NCI-H1417 treated with DMSO at 0.1 percent for 48 hours (cell line): ENCODE measurements at places on chromosomes 5 and 9.

DNA sequence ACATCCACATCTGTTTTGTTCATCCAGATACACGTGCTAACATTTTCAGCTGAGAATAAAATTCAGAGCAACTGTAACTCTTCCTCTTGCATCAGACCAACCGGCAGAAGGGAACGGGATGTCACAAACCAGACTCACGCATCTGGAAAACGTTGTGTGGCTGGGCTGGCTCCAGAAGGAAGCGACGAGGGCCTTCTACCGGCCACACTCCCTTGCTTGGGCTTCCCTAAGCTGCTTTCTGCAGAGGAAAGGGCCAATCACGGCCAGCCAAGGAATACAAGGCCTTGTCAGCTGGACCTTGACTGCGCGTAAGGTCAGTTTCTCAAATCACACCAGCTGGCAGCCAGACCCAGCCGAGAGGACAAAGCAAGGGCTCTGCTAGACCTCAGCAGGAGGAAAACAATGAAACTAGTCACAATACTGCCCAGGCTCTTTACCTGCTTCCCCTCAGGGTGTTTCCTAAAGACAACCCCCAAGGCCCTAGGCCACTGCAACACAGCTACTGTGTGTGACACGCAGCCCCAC, 106.1 kb downstream of the THBS4 start:
- DNase-seq: no peak

DNA sequence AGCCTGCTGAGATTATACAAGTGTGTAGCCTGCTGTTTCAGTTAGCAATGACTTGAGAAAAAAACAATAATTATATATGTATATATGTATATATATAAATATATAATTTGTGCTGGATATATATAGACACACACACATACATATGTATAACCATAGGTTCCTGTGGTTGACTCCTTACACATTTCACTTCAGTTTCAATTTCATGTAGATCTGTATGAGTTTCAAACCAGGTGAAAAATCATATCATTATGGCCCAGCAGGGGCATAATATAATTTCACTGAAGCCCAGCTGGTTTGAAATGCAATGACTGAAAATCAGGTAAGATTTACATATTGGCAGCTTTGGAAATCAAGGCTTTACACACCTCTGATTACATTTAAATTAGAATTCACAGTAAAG, 690.4 kb upstream of the CDH18 start:
- no peak for DNase-seq

GRCh38 chr9:126173929-126174328, 152.7 kb upstream of the MVB12B start:
- no peak for DNase-seq

GRCh38 chr9:128033609-128034008, 33.5 kb downstream of the NAIF1 start:
- DNase-seq: no peak

DNA sequence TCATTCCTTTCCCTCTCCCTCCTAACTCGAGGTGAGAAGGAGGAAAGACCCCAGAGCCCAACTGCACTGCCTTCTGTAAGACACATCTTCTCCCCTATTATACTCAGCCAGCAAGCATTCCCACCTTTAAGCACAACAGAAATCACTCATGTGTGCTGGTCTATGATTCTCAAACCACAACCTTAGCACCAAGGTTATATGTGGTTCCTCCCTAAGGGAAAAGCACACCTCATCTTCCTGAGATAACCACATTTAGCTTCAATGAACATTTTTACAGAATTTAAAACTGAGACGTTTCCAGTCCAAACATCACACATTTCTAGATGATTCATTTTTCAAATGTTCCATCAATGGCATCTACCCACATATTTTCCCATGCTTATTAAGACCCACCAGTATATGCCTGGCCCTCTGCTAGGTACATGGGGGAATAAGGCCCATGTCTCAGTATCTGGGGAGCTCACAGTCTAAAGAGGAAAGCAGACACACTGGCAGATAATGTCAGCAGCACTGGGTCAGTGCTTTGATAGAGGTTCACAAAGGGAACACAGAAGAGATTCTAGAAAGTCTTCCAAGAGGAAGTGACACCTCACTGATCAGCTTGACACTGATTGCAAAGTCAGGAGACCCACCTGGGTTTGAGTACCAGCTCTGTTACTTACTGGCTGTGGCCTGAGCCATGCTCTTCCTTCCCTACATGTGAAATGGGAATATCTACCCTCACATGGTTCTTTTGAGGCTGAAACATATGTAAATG, 245.4 kb downstream of the DENND1A start:
- no peak for DNase-seq

DNA sequence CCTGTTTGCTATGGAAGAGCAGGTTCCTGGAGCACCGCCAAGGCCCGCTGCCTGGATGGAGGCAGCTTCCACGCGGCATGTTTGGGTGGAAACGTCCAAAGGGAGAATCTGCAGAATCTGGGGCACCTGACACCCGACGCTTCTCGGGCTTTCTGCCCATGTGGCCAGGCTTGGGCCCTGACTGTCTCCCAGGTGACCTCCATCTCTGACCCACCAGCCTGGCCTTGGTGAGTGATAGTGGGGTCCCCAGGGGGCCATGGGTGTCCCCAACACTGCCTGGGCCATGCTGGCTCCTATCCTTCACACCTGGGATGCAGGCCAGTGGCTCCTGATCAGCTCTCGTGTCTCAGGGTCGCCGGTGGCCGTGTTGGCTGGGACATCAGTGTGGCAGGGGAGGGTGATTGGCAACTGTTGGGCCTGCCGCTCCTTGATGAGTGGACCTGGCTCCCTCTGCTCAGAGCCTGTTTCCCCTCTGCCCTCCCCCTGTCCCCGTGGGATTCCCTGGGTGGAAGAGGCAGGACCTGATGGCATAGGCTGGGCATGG, 34.0 kb downstream of the GLT6D1 start:
- DNase-seq: no peak

DNA sequence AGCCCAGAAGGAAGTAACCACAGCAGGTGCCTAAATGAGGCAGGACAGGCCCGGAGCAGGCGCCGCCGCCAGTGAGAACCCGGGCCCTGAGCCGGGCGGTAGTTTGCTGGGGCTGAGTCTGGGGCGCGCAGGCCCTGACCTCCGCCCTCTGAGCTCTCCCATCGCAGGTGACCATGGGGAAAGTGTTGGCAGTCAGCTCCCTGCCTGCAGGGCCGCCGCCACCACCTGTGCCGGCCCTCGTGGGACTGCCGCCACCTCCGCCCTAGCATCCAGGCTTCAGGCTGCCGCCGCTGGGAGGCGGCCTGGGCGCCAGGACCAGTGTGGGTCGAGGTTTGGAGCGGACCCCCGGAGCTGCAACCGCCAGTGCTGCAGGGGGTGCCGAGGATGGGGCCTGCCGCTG, 61.1 kb downstream of the TARS1 start:
- no peak for DNase-seq

DNA sequence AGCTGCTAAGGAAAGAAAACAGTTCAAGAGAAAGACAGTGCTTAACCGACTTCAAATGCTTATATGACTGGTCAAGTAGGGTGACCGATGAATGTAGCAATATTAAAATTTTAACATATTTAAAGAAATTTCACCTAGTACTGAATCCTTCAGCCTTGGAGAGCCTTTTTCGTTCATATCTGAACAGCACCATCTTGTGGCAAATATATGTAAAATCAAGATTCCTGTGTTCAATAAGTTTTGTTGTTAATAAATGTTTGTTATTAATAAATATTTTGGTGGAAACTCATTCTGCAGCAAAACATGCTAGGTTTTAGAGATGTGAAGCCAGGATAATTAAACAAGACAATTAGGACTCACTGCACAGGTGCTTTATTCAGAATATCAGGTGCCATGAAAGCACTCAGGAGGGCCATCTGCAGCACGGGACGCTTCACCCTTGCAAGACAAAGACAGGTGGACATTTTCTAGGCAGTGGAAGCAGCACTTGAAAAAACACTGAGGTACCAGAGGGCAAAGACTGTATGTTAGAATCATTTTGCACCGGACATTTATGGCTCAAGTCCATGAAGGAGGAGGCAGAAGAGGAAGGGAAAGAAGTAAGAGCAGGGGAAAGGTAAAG, 15.6 kb downstream of the TICAM2 start:
- no peak for DNase-seq

DNA sequence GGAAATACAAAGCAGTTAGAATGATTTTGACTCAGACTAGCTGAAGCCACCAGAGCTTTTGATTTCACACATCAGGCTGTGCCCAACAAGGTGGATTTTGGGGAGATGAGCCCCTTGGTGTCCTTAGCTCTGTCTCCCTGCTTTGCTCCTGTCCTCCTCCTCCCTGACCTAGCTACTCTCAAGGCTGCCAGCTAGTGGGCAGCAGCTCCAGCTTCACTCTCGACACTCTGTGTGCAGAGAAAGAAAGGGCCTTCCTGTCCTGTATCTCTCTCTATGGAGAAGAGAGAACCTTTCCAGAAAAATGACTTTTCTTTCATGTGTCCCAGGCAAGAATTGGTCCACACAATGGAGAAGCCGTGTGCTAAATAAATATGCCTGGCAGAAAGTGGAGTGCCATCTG, 446.2 kb downstream of the SEMA5A start:
- no peak for DNase-seq

DNA sequence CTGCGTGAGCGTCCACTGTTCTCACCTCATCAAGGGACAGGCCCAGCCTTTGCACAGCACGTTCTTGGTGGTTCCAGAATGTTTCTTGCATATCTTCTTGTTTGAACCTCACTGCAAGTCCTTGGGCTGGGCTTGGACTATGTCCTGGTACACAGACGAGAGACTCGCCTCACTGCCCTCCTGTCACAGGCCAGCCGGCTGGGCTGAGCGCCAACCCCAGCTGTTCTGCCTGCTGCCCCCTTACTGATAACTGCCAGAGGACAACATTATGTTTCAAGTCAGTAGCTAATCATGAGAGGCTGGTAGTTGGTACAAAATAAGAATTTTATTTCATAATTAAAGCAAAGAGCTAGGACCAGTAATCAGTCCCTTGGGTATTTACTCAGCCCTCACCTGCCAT, 52.8 kb upstream of the LRRTM2 start:
- no peak for DNase-seq

DNA sequence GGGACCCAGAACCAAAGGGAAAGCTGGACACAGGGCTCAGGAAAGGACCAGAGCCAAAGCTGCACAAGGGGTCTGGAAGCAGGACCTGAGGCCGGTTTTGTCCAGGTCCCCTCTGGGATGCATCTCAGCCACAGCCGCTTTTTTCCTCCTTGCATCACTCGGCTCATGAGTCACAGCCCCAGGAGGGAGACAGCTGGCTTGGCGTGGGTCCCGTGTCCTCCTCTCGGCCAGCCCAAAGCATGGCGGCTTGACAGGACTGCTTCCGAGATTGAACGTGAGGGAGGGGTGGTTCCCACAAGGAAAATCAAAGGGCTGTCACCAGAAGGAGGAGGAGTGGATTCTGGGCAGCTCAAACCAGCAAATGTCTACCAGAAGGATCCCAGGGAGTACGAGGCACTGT, 56.7 kb upstream of the CPLX2 start:
- DNase-seq: no peak
